HS-27A (cell line): ENCODE measurements at places on chromosomes 5 and 9.

GRCh38 chr5:5480481-5481111 lies 58.1 kb downstream of the ICE1 start:
- no peak for DNase-seq

- DNase-seq: no peak
These were observed 6.6 kb downstream of the TMEM171 start for GRCh38 chr5:73126957-73127356.

- DNase-seq: no peak
These were observed 20.6 kb downstream of the C9orf43 start for GRCh38 chr9:113431191-113431590.

DNA sequence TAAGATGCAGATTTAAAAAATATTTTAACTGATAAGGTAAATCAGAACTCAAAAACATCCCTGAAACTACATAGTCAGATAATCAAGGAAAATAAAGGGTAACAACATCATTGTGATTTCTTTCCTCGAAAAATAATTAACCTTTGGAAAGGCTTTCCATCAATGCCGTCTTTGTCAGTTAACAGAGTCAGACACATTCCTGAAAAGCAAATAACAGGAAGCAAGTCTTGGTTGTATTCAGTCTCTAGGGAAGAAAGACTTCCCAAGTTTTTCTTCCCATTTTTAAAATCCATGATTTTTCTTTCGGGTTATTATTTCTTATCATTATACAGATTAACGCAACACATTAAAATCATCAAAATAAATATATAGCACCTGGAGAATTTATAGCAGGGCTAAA lies 256.4 kb upstream of the CDH6 start:
- DNase-seq: no peak

DNA sequence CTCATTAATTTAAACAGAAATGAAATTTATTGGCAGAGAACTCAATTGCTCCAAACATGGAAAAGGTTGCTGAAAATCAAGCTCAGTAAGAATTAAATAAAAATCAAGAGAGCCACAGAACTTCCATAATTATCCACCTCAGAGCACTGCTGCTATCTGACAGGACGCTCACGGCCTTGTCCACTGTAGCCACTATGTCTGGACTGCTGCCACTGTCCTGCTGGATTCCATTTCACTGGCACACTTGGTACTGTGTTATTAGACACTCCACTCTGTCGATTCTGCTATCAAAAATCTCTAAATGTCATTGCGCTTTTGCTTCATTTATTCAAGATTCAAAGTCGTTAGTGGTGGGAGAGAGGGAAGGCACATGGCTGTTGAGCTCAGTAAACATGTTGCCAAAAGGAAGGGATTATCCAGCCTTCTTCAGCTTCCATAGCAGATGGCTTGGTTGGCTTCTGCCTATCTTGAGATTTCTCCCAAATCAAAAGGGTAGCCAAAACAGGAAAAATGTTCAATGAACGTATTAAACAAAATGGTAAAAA lies 815.0 kb downstream of the CDH18 start:
- DNase-seq: no peak

GRCh38 chr5:180920710-180921109 lies 21.8 kb downstream of the BTNL8 start:
- no peak for DNase-seq

DNA sequence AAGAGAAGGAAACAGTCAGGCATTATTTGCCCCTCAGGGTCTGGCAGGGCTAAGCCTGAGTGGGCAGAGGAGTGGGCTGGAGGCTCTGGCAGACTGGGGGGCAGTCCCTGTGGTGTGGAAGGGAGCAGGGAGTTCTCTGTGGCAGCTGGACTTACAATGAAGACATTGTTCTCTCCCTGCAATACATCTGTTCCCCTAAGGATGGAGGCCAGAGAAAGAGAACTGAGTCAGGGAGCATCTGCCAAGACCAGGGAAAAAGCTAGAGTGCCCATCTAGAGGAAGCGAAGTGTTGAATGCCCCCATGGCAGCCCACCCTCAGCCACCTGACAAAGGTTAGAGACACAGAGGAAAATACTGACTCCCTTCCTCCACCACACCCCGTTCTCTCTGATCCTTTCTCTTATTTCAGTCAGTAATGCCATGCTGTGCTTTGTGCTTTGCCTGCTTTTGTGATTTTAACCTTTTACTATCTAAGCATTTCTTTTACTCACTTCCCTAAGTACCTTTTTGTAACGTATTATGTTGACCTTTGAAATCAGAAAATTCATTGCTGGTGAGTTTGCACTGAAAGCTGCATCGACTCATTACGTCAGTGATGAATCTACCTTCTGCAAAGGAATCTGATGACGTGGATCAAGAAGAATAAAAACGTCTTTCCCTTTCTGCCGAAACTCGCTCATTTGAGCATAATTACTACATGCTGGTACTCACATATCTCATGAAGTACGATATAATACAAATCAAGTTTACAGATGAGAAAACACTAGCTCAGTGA lies 76.0 kb downstream of the ACTL7B start:
- no peak for DNase-seq

GRCh38 chr5:112419986-112420864 lies 1.1 kb upstream of the EPB41L4A start:
- DNase-seq: no peak

DNA sequence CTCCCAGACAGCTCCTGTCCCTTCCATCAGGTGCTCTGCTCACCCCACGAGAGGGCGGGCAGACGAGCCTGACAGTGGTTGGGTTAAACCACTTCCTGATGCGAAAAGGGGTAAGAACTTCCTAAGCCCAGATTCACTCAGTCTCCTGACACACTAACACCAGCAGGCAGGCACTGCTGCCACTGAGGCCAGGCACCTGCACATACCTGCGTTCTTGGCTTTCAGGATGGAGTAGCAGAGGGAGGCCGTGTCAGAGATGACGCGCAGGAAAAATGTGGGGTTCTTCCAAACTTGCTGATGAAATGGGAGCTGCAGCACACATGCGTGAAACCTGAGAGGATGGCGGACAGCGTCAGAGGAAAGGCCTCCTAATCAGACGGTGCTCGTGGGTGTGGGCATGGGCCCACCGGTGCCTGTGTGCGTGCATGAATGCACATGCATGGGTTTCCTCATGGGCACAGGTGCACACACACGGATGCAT lies 29.9 kb downstream of the SLC6A18 start:
- no peak for DNase-seq

GRCh38 chr5:77871946-77872345 lies 95.8 kb upstream of the TBCA start:
- DNase-seq: no peak

GRCh38 chr9:133731876-133732638 lies 6.1 kb downstream of the SARDH start:
- no peak for DNase-seq

- DNase-seq: no peak
These were observed at the start of gene SEMA6A for GRCh38 chr5:116574367-116575325. Gene SEMA6A (minus strand): TSS chr5:116574823. CDS start chr5:116504944, 69,879 bp downstream.

- DNase-seq: no peak
These were observed 240.1 kb upstream of the GRAMD2B start for GRCh38 chr5:126182971-126183695.

- DNase-seq: no peak
These were observed 9.8 kb downstream of the CLTB start for GRCh38 chr5:176406436-176407052.

DNA sequence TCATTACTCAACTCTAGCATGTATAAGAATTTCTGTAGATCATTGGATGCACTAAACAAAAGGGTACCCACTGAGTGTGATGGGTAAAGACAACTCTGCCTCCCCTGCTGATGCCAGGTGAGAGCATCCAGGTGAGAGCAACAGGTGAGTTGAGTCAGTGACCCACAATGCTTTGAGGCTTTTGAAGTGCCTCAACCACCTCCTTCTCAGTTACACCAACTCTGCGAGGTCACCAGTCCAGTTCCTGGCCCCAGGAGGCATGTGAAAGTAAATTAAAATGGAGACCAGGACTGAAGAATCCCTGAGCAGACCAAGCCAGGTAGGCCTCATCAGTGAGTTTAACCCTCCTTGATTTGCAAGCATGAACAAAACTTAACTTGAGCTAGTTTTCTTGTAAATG lies 505.8 kb downstream of the EBF1 start:
- DNase-seq: no peak

- DNase-seq: no peak
These were observed 92.4 kb downstream of the KCNT1 start for GRCh38 chr9:135794361-135794885.

- no peak for DNase-seq
These were observed 288.1 kb downstream of the GADD45G start for GRCh38 chr9:89892920-89893319.

DNA sequence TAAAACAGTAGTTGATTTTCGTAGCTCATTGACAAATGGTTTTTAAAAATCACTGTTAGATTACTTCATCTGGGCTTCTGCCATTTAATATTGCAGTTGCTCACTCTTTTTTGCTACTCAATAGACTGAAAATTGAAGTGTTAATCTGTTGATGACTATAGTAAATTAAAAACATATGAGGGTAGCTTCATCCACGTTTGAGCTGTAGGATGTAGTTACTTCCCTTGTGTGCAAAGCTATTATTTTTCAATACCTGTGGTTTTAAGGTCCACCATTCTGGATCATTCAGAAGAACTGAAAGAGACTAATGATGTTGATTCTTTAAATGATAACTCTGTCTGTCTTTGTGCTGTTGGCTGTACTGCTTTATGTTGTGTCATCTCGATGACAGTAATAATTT lies 74.7 kb downstream of the LNPEP start:
- no peak for DNase-seq

- no peak for DNase-seq
These were observed 171.7 kb downstream of the TTC39B start for GRCh38 chr9:15135164-15135792.

- DNase-seq: no peak
These were observed 57.7 kb downstream of the FGF10 start for GRCh38 chr5:44331471-44332050.

- DNase-seq: no peak
These were observed 28.9 kb upstream of the ERGIC1 start for GRCh38 chr5:172805018-172805683.

DNA sequence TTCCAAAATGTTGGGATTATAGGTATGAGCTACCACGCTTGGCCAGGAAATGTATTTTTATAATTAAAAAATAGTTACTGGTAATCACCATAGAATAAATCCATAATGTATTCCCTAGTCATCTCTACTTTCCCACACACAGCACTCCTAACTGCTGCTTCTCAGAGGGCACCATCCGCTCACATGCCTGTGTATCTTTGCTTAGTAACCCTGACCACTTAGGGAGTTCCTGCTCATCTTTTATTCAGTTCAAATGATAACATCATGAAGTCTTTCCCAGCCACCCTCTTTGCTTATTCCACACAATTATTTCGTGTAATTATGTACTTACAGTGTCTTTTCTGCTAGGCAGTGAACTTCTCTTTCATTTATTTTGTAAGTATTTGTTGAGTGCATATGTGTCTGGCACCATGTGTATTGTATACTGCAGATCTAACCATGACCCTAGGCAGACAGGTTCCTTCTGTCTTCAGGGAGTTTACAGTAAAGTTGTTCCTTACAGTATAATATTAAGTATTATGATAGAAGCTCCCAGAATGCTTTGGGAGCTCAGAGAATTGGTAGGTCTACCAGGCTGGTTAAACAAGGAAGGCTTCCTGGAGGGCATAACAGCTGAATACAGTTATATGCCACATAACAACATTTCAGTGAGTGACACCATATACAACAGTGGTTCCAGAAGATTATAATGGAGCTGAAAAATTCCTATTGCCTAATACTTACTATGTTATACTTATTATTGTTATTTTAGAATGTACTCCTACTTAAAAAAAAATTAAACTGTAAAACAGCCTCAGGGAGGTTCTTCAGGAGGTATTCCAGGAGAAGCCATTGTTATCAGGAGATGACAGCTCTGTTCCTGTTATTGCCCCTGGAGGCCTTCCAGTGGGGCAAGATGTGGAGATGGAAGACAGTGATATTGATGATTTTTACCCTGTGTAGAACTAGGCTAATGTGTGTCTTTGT lies 39.2 kb downstream of the DCAF10 start:
- no peak for DNase-seq

DNA sequence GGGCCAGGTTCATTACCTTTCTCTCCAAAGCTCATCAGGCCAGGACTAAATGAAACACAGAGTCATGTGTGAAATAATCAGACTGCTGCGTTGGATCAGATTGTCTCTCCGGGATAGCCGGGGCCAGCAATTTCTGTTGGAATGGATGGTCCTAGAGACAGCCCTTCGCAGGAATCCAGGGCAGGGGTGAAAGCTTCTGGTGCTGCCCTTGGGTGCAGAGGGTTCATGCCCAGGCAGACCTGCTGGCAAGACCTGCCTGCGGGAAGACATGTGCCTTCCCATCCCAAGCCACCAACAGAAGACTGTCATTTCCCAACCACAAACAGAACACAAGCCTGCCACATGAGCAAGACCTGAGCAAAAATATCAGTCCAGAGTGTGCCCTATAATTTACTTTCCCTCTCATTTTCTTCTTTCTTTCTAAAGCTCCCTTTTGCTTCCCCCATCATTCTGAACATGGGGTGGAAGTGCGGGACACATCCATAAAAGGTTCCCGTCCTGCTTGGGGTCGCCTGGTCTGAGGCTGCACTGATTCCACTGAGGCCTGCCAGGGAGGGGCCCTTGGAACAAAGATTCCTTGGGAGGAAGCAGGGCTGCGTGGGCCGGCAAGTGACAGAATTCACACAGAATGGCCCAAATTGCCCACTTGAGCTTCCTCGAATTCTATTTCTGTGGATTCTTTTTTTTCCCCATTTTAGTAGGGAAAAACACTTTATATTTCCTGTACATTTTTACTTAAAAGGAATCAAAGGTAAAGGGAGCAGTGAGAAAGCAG lies 57.3 kb downstream of the UBE2QL1 start:
- no peak for DNase-seq

DNA sequence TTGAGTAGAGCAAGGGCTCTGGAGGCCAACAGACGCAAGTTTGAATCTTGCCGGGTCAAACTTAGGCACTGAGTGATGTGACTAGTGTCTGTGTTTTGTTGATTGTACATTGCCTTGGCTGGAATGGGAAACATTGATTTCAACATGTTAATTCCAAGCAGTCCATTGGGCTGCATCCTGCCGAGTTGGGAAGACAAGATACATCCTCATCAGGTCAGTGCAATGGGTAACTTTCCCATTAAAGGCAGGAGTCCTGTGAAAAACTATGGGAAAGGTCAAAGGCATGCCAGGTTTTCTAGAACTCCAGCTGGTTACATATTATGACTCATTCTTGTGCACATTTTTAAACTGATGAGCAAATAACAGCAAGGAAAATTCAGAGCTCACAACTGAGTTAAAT lies 126.5 kb upstream of the ABCA1 start:
- DNase-seq: no peak

GRCh38 chr9:94725293-94725692 lies 1.2 kb upstream of the AOPEP start:
- DNase-seq: no peak

- DNase-seq: no peak
These were observed 145.6 kb downstream of the MUSK start for GRCh38 chr9:110814159-110814558.

DNA sequence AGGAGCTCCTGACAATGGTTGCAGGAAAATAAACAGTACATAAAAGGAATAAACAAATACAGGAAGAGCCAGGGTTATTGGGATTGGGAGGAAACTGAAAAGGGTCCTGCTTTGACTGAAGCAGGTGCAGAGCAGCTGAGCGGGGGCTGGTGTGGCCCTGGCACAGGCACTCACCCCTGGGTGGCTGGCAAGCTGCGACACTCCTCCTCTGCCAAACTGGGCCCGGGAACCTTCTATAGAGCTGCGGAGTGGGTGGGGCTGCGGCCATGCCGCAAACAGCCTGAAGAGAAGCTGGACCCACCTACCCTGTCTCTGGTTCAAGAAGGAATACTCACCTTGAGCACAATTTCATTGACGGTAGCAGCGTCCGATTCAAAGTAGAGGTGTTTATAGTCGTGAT lies 182.5 kb downstream of the GAPVD1 start:
- no peak for DNase-seq
